Amniotic stem cell (primary cell): ENCODE measurements at places on chromosomes 3 and 15.
A peak's percentile ranks its signal among the peaks of the same experiment; 100 is the strongest.

DNA sequence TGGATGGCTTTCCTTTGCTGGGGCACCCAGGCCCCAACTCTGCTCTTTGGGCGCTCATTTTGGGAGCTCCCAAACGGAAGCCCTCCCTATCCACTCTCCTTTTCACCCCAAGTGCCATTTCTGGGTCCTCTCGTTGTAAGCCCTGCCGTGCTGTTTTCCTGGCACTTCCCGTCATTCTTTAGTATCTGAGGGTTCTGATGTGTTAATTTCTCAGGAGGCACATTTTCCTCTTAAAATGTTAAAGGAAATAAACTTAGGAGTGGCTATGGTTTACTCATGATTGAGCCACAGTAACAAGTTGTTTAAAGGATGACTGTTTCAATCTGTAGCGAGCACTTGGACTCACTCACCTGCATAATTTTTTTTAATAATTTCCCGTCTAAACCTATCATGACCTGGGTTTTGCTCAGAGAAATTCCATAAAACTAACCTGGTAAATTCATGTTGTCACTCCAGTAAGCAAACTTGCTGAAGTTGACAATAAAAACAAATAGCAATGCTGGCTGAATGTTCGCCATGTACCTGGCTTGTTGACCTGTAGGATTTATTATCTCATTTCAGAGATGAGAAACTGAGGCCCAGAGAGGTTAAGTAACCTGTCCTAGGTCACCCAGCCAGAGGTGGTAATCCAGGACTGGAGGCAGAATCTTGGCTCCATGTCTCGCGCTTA, 10.6 kb downstream of the ALDH1A3 start:
- DNase-seq: no peak

DNA sequence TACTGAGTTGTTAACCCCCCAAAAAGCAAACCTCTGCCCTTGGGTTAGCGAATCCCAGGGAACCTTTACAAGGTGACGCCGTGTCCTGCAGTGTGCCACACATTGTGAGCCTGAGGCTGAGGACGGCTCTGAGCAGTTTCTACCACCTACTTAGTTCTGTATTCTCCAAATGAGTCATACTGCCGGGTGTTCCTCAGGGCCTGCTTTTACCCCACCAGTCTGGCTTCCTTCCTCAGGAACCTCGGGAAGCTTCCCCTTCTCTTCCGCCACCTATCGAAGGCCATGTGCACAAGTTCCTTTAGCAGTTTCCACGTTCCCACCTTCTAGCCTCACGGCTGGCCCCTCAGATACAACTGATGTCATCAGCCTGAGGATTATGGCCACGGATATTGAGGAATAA, 384.0 kb upstream of the TPM1 start:
- DNase-seq: no peak

DNA sequence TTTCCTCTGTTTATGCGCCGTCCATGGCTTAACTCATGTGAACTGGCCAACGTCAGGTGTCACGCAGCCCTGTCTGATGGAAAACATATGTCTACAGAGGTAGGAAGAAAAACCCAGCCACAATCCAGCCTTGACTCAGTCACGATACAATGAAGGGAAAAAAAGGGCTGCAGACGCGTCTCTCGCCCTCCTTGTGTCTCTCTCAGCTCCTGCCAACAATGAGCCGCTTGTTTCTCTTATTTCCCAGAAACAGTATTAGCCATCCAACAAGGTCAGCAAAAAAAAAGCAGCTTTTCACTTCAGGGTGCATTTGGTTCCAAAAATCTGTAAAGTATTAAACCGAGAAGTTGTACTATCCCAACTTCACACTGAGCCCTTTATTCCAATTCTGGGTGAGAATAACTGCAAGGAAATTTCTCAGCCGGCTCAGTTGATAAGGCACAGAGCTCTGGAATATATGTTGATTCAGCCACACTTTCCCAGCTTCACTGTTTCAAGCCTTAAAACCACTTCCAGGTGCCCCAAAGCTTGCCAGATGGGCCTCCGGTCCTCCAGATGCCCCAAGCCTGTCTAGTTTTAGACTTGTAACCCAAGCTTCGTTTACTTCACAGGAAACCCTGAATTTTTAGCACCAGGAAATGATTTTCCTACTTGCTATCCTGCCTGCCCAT, 79.4 kb downstream of the TM4SF4 start:
- DNase-seq: peak; percentile 37

- DNase-seq: no peak
Measured at GRCh38 chr3:149398296-149398695, 20.8 kb upstream of the TM4SF1 start.

GRCh38 chr3:161879470-161879869, 382.9 kb downstream of the OTOL1 start:
- DNase-seq: no peak

DNA sequence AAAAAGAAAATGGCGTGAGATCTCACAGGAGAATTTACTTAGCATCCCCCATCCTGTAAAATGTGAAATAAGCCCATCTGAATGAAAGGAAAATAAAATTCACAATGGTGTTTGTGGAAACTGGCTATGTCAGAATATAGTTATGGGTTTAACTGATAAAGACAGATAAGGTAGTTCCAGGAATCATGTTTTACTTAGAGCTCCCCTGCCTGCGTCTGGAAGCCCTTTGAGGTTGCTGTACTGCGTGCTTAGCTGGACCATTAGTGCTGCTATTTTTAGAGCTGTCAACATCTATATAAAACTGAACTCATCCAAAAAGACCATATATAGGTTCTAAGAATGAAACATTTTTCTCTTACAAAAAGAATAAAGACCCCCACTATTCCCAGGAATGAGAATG, 130.8 kb downstream of the LSAMP start:
- no peak for DNase-seq

DNA sequence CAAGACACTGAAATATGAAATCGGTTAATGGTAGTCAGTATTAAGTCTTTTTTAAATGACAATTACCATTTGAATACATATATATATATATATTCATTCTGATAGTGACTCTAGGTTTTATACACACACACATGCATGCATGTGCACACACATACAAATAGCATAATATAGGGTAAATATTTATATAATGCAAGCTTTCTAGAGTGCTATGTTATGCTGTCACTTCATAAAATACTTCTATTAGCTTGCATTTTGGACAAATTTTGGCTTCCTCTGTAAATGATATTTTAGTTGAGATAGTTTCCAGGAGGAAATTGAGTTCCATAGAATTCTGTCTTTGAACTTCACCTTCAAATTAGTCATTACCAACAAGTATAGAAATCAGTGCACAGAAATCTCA, 89.9 kb upstream of the EPHA3 start:
- no peak for DNase-seq

- no peak for DNase-seq
Measured at GRCh38 chr3:140433431-140433830, 244.4 kb upstream of the TRIM42 start.

GRCh38 chr15:92104072-92104471, 250.6 kb downstream of the SLCO3A1 start:
- DNase-seq: no peak
